Adrenal gland (tissue), 19 donors: ENCODE measurements at places on chromosomes 5 and 9. TPM values are rescaled to one million over a fixed set of nuclear protein-coding genes. Genes with fewer than 3 reads are reported as not detected.

Gene PRRT1B
- not detected for total RNA-seq

Gene ZFP37
- total RNA-seq, result 2.5 TPM

Gene RC3H2
- total RNA-seq, result 37.4 TPM

Gene RNF183
- total RNA-seq, result not detected

Gene CTXN3
- total RNA-seq, result not detected

Gene PRR16
- 1.7 TPM for total RNA-seq

Gene FRMD3
- total RNA-seq, result 17.0 TPM

DNA sequence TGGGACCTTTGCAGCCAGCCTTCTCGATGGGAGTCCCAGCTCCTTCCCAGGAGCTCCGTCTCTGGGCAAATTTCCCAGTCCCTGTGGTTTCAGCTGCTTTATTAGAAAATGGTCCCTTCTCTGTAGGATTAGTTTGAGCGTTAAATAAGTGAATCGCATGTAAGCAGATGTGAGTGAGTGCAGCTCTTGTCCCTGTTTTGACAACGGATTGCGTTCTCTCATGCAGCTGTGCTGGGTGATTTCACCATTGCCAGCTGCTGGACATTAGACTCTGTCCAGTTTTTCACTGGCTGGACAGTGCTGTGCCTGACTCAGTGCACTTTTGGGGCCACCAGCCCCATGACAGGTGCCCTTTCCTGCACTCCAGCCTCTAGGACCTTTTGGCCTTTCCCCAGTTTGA lies 11.6 kb upstream of the CEL start:
- H3K27me3 ChIP-seq, result no peaks in the 10 kb centered on the region
- no peaks in the 10 kb centered on the region for H3K4me1 ChIP-seq
- H3K27ac ChIP-seq, result no peak overlapping the region
- no peak overlapping the region for H3K4me3 ChIP-seq

DNA sequence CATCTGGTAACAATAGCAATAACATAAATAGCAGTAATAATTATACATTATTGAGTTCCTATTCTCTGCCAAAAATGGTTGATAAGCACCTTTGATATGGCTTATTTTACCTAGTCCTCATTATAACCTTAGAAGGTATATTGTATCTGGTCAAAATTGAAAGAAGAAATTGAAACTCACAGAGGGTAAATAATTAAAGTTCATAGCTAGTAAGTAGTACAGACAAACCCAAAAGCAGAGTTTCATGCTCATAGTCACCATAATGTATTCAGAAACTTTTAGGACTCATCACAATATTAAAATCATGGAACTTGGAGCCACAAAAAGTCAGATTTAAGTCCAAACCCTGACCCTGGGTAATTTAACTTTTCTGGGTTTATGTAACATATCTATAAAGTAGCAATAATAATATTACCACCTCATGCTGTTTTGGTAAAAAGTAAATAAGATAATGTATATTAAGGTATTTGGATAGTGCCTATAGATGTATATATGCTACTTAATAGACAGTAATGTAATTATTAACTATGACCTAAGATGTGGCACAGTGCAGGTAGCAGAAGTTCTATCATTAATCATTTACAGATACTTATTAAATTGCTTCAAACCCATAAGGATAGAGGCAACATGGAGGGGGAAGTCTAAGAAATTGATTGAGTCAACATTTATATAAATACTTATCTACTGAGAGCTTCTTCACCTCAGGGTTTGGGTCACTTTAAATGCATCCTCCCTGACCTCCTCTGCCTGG lies 32.4 kb downstream of the STK32A start:
- H3K4me1 ChIP-seq, result no peaks in the 10 kb centered on the region
- no peak overlapping the region for H3K27ac ChIP-seq
- no peaks in the 10 kb centered on the region for H3K27me3 ChIP-seq
- DNase-seq, result no peak

DNA sequence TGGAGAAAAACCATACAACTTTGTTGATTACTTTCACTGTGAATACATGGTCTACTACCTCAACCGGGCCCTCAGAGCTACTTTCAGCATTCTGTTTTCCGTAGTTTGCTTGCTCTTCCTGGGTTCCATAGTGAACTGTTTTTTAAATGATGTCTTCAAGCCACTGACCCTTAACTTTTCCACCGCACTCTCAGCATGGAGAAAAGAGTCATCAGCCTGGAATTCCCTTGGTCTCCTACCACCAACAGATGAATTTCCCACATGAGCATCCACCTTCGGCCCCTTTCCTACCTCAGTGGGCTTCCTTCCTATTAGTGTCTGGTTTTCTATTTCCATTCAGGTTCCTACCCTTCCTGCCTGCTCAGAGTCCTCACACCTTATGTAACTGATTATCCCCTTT lies 135.9 kb upstream of the ADAMTSL1 start:
- H3K4me1 ChIP-seq, result peaks cover 10% of the 10 kb centered on the region
- no peak overlapping the region for H3K4me3 ChIP-seq
- no peaks in the 10 kb centered on the region for H3K27me3 ChIP-seq
- DNase-seq, result no peak

- H3K27me3 ChIP-seq, result no peaks in the 10 kb centered on the region
- H3K27ac ChIP-seq, result no peak overlapping the region
- DNase-seq, result no peak
- no peaks in the 10 kb centered on the region for H3K36me3 ChIP-seq
- peaks cover 6% of the 10 kb centered on the region for H3K4me1 ChIP-seq
Observed at GRCh38 chr9:124349675-124350493, 65.4 kb downstream of the PSMB7 start.

DNA sequence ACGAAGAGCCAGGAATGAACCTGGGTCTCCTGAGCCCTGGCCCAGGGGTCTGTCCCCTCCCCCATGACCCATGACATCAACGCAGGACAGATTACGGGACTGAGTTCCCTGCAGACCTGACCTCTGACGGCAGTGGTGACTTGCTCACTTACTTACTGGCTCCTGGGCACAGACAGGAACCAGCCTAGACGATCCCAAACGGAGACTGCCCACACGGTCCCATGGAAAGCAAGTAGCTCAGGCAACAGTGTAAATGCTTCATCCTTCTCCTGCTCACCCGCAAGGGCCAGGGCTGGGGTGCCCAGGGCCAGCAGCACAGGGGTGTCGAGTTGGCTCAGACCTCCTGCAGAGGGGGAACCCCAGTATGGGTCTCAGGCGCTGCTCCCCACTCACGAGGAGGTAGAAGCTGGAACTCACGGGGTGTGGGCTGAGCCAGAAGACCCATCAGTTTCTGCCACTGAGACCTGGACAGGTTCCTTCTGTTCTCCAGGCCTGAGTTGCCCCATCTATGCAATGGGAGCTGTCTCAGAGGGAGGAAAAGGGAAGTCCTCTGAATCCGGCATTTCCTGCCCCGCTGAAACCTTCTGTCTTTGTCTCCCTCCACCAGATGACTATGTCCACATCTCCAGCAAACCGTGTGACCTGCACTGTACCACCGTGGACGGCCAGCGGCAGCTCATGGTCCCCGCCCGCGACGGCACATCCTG lies 5.6 kb downstream of the ADAMTSL2 start:
- peak overlapping the region; percentile 46 for H3K27ac ChIP-seq
- no peak overlapping the region for H3K4me3 ChIP-seq
- H3K4me1 ChIP-seq, result peaks cover 31% of the 10 kb centered on the region
- no peak for DNase-seq

- no peak for DNase-seq
- no peak overlapping the region for H3K27ac ChIP-seq
- H3K4me3 ChIP-seq, result no peak overlapping the region
- no peaks in the 10 kb centered on the region for H3K36me3 ChIP-seq
- H3K27me3 ChIP-seq, result no peaks in the 10 kb centered on the region
- H3K4me1 ChIP-seq, result peaks cover 23% of the 10 kb centered on the region
Observed at GRCh38 chr9:75930190-75930589, 39.7 kb downstream of the PCSK5 start.

DNA sequence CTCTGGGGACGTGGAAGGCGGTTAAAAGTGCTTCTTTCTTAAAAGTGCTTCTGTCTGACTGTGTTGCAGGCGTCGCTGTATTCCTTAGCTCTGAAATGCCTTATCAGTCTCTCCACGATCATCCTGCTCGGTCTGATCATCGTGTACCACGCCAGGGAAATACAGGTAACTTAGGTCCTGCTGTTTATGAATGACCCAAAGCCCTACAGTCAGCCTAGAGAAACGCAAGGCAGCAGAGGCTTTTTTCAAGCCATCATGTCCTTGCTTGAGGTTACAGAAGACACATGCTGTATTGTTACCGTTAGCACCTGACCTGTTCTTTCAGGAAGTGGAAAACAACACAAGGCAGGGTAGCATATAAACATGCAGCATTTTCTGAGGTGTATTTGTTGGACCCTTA lies 2.0 kb downstream of the KCNN2 start:
- H3K36me3 ChIP-seq, result no peaks in the 10 kb centered on the region

GRCh38 chr5:5330728-5331452 lies 91.6 kb upstream of the ICE1 start:
- H3K27ac ChIP-seq, result no peak overlapping the region
- peaks cover 4% of the 10 kb centered on the region for H3K4me1 ChIP-seq
- H3K27me3 ChIP-seq, result no peaks in the 10 kb centered on the region
- no peaks in the 10 kb centered on the region for H3K36me3 ChIP-seq
- no peak overlapping the region for H3K4me3 ChIP-seq

DNA sequence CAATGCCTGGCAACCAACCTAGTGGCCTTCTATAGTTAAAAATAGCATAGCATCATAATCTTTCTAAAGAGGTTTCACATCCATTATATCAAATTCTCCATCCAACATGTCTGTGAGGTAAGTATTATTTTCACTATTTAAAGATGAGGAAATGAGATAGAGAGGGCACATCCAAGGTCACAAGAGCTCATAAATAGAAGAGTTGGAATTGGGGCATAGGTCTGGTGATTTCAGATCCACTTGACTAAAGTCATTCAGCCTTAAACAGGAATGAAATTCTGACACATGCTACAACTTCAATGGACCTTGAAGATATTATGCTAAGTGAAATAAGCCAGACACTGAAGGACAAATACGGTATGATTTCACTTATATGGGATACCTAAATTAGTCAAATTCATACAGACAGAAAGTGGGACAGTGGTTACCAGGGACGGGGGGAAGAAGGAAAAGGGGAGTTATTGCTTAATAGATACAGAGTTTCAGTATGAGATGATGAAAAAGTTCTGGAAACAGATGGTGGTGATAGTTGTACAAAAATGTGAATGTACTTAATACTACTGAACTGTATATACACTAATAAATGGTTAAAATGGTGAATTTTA lies 259.6 kb upstream of the NR4A3 start:
- H3K27ac ChIP-seq, result no peak overlapping the region
- H3K4me3 ChIP-seq, result no peak overlapping the region
- no peak for DNase-seq

DNA sequence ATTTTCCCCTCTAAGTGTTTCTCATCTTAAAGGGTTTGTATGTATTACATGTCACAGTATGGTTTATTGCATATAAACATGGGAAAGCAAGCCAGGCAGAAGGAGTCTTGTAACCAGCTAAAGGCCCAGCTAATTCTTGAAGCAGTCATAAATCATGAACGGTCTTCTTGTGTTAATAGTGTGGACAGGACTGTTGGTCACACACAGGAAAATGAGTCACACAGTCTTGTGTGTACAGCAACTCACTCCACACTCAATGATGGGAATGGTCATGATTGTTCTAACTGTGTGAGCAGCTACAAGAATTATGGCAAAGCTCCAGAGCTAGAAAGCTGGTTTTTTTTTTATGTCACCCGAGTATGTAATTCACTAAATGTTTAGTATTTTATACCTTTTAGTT lies 123.9 kb downstream of the GHR start:
- no peaks in the 10 kb centered on the region for H3K27me3 ChIP-seq
- H3K4me1 ChIP-seq, result no peaks in the 10 kb centered on the region
- no peak overlapping the region for H3K4me3 ChIP-seq
- H3K27ac ChIP-seq, result no peak overlapping the region
- no peak for DNase-seq
- no peaks in the 10 kb centered on the region for H3K36me3 ChIP-seq

- H3K4me3 ChIP-seq, result no peak overlapping the region
- no peaks in the 10 kb centered on the region for H3K4me1 ChIP-seq
- no peaks in the 10 kb centered on the region for H3K36me3 ChIP-seq
- H3K27me3 ChIP-seq, result no peaks in the 10 kb centered on the region
Observed at GRCh38 chr5:83145241-83145640, 67.9 kb downstream of the XRCC4 start.

- H3K4me3 ChIP-seq, result no peak overlapping the region
- H3K4me1 ChIP-seq, result no peaks in the 10 kb centered on the region
- H3K27me3 ChIP-seq, result no peaks in the 10 kb centered on the region
- no peaks in the 10 kb centered on the region for H3K36me3 ChIP-seq
- no peak for DNase-seq
Observed at GRCh38 chr5:98186128-98186527, 587.3 kb upstream of the RGMB start.

DNA sequence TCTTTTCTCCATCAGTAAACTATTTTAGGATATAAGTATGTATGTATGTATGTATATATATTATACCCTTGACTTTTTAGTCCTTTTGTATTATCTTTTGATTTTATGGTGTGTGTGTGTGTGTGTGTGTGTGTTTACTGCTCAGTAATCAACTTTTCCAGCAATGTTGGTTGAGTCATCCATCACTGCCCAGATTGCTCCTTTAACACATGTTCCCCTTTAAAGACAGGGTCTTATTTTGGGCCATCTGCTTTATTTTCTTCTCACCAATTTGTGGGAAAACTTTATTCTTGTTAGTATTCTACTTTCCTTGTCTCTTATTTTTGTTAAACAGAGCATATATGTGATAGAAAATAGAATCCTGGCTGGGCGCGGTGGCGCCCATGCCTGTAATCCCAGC lies 28.1 kb downstream of the ANKRD33B start:
- no peaks in the 10 kb centered on the region for H3K4me1 ChIP-seq
- no peak overlapping the region for H3K27ac ChIP-seq
- no peaks in the 10 kb centered on the region for H3K36me3 ChIP-seq

GRCh38 chr9:78601957-78602565 lies 305.1 kb downstream of the PSAT1 start:
- no peaks in the 10 kb centered on the region for H3K4me1 ChIP-seq
- H3K36me3 ChIP-seq, result no peaks in the 10 kb centered on the region
- H3K27ac ChIP-seq, result no peak overlapping the region
- peak; percentile 33 for DNase-seq
- H3K4me3 ChIP-seq, result no peak overlapping the region

- no peak overlapping the region for H3K4me3 ChIP-seq
- peaks cover 27% of the 10 kb centered on the region for H3K4me1 ChIP-seq
- H3K27me3 ChIP-seq, result no peaks in the 10 kb centered on the region
- H3K27ac ChIP-seq, result no peak overlapping the region
Observed at GRCh38 chr5:39439582-39440162, 14.9 kb upstream of the DAB2 start.
